ENCODE measurements at places on chromosomes 16 and 17. TPM values are rescaled to one million over a fixed set of nuclear protein-coding genes. Genes with fewer than 3 reads are reported as not detected.

Gene ACSM3
- total RNA-seq = 70.2 TPM

- no peak for DNase-seq
Measured at GRCh38 chr17:410543-411401, 58.2 kb upstream of the RPH3AL start.

Gene KRTAP3-2
- not detected for total RNA-seq

DNA sequence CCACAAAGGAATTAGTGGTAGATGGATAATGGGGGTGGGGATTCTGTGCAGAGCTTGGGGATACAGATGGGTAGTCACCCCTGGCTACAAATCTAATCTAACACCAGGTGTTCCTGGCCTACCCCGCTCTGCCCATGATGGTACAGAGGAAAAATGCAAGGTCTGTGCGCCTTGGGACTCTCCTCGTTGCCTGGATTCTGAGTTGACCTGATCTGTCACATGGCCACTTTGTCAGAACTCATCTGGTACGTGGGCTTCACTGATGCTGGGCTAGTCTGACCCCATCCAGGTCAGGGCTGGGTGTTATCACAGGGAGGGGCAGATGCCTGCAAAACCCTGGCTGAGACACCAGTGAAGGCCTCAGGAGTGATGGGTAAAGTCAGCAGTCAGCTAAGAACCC lies 5.2 kb downstream of the ZNF764 start:
- DNase-seq = no peak

DNA sequence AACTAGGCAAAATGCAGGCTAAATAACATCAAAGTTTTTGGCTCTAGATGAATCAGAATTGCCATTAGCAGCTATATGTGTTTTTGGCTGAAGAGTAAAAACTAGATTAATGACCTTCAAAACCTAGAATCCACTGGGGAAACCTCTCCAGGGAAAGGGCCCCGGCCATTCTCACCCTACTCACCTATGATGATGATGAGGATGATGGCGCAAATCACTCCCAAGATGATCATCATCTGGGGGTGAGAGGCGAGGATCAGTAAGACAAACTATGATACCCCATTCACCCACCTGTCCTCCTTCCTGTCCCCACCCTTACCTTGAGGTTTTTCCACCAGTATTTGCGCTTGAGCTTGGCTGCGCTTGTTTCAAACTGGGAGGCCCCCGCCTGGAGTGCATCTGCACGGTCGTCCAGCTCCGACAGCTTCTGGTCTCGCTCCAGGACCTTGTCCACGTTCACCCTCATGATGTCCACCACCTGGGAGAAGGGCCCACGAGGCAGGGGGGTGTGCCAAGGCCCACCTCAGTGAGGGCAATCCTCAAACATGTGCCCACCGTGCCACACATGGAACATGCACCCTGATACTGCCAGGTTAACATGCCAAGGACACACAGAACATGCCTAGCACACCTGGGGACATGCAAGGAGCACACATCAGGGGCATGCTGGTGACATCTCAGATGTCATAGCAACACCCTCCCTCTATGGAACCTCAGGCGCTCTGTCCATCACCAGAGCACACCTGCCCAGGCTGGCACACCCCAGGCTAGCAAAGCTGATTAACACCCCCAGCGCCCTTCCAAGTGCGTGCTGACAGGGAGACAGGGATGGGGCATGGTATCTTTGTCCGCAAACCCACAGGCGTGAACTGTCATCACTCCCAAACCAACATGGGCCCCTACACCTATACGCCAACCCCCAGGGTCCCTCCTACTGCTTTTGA lies 1.2 kb downstream of the VAMP2 start:
- DNase-seq = no peak
